Effector CD4-positive, alpha-beta T cell (primary cell): ENCODE measurements at places on chromosomes 3 and 15.

- DNase-seq: no peak
Observed at GRCh38 chr3:133055339-133055738, 17.1 kb downstream of the TMEM108 start.

GRCh38 chr3:174363256-174363655 lies 495.9 kb upstream of the NAALADL2 start:
- no peak for DNase-seq

DNA sequence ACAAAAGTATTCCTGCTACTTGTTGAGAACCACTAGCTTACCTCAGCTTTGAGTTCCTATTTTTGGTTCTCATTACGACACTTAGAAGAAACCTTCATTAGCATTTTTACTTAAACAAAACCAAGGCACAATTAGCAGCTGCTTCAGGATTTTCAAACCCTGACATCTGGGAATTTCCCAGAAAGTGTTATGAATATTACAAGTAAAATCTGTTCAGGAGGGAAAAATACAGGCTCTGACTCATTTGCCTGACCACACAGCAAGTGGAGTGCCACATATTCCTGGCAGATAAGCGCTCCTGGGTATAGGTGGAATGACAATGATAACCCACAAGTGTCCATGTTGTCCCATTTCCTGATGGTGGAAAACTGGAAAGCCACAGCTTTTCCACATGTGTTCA lies 10.3 kb upstream of the RFTN1 start:
- DNase-seq: no peak

- no peak for DNase-seq
Observed at GRCh38 chr3:183988216-183988790, 29.4 kb downstream of the ABCC5 start.

GRCh38 chr3:172201870-172202236 lies 162.5 kb downstream of the FNDC3B start:
- DNase-seq: no peak

GRCh38 chr3:73484656-73485248 lies 140.0 kb downstream of the PDZRN3 start:
- no peak for DNase-seq

DNA sequence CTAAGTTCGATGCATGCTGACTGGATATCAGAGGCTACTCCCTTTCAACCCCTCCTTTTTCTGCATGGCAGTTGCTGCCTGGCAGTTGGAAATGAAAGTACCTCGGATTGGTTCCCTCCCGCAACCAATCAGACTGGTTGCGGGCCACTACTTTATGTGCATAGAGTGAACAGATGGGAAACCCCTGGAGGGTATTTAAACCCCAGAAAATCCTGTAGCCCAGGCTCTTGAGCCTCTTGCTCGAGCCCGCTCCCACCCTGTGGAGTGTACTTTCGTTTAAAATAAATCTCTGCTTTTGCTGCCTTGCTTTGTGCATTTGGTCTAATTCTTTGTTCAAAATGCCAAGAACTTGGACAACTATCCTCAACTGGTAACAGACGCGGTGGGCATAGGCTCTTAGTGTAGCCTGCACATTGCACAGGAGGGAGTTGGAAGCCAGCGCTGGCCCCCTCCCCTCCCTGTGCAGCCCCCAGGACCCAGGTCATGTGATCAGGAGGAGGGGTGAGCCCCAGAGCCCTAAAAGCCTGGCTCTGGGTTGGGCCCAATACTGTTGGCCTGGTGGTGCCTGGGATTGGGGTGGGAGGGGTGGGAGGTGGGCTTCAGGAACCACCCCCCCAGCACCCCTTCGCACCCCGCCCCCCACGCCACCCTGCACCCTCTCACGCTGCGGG lies 26.8 kb downstream of the RHCG start:
- DNase-seq: no peak

GRCh38 chr15:48875241-48875960 lies 2.5 kb upstream of the EID1 start:
- no peak for DNase-seq

DNA sequence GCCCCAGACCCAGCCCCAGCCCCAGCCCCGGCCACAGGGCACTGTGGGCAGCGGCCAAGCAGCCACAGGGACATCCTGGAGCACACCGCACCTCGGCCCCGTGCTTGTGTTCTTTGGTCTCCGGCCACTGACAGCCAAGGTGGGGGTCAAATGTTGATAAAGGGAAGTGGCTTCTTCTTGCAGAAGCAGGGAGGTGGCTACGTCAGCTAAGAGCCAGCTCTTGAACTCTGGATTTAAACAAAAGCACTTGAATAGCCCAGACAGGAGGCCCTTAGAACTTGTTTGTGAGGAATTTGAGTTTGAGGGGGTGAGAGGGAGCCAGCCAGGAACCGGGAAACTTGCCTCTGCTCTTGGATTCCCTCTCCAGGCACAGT lies 135.8 kb upstream of the ABHD17C start:
- DNase-seq: no peak

GRCh38 chr3:20975188-20975651 lies 775.8 kb downstream of the ZNF385D start:
- no peak for DNase-seq

- DNase-seq: no peak
Observed at GRCh38 chr3:78613421-78613879, 1154.3 kb downstream of the ROBO1 start.

DNA sequence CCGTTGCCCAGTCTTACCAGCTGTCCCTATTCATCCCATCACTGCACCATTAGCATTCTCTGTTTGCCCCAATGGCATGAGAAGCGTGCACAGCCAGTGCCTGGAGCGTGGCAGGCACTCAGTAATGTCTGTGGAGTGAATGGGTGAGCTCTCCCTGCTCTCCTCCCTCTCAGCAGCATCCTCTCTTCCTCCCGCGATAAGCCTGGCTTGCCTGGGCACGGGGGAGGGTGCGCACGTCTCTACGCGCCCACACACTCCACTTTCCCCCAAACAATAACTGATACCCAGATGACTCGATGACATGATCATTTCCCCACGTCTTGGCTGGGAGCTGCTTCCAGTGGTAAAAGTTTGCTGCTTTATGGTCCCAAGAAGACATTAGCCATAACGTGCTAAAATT lies 81.8 kb upstream of the LINGO1 start:
- no peak for DNase-seq

- DNase-seq: no peak
Observed at GRCh38 chr15:83102346-83102745, 5.1 kb upstream of the TM6SF1 start.
